ENCODE measurements at places on chromosomes 7 and 10.

DNA sequence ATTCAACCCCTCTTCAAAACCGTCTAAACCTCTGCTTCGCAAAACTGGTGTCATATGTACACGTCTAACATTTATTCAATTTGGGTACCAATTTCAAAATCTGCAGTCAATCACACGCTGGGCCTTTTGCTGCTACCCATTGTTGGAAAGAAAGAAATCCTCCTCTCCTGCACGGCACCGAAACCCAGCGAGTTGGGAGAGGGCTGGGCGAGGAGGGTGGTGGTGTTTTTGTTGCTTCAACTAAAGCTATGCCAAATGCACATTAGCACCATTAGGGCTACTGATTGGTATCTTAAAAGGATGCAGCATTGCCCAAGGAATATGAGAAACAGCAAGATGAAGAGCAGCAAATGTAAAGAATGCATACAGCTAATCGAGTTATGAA is 7.8 kb downstream of the EBF3 start:
- DNase-seq, result no peak

GRCh38 chr7:70856901-70857630 is 274.9 kb upstream of the GALNT17 start:
- peak; percentile 58 for DNase-seq

DNA sequence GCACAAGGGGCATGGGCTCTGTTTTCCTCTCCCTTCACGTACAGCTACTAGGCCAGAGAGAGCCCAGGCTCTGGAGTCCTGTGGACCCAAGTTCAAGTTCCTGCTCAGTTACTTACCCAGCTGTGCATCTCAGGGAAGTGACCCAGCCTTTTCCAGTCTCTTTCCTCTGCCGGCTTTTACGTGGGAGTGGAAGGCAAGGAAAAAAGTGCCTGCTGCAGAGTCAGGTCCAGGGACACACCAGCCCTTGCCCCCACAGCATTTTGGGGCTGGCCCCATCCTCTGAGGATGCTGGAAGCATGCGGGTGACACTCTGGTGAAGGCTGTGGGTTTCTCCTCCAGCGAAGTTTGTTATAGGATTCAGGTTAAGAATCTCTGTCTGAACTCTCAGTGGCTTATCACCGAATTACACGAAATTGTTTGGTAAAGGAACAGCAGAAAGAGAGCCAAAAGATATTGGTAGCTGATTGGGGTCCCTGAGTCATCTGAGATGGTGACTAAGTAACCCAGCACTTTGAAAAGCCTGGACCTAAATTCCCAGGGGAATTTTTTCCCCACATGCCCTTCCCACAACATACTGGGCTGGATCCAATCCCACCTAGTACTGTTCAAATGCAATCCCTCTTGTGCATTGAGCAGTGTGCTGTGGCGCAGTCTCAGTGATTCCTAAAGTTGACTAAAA is 424.3 kb downstream of the RPS24 start:
- DNase-seq, result no peak

GRCh38 chr7:30920584-30921539 is 9.2 kb downstream of the AQP1 start:
- DNase-seq, result no peak

DNA sequence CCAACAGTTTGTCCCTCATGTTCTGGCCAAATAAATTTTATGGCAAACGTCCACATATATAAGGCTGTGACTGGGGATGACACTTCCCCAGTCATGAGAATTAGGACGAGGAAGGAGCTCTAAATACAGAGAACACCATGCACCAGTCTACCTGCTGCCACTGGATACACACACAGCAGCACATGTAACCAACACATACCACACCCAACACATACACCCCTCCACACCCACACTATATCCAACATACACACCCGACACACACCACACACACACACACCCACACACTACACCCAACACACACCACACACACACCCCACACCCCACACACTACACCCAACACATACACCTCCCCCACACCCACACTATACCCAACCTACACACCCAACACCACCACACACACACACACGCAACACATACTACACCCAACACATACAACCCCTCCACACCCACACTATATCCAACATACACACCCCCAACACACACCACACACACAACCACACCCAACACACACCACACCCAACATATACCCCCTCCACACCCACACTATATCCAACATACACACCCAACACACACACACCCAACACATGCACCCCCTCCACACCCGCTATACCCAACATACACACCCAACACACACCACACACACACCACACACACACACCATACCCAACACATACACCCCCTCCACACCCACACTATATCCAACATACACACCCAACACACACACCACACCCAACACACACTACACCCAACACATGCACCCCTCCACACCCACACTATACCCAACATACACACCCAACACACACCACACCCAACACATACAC is 74.1 kb downstream of the HIPK2 start:
- no peak for DNase-seq

DNA sequence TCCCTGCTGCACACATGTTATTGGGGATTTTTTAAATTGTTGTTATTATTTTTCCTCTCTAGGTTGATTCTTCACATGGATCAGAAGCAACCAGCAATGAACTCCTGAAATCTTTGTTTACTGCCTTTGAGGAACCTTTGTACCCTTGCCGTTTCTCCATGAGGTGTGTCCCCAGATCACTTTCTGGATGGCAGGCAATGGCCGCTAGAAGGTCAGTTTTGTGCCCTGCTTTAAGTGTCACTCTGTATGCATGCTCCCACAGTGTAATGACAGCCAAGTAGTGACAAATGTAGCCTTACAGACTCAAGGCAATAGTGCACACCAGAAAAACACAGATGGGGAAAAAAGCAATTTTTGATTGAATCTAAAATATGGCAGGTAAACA is 47.7 kb upstream of the NRP1 start:
- DNase-seq, result no peak

DNA sequence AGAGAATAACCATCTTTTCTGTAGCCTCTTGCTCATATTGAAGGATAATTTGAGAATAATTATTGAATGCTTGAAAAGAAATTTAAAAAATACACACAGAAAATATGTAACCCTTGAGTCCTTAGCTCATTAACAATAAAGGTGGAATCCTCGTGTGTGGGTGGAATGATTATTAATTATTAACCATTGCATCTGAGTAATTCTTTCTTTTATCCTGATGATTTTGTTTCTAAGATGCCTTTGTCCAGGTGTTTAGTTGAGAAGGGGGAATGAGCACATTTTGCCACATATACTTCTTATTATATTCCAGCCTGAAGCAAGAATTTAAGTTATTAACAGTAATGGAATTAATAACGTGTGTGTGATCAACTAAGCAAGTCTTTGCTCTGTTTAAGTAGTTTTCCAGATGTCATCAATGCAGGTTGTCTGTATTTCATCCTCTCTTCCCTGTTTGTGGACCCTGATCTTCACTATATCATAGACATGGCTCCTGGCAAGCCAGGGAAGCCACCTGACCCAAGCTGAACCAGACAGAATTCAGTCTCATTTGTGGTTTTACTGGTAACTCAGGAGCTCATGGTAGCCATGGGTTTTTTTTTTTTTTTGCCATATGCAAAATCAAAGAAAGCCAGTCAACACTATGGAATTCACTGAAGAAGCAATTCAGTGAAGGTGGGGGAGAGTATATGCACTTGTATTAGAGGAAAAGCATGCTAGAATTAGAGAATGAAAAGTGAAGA is 144.3 kb downstream of the KIF20B start:
- DNase-seq, result no peak

- DNase-seq, result no peak
Measured at GRCh38 chr10:111246814-111247452, 170.1 kb downstream of the ADRA2A start.

GRCh38 chr7:101137651-101138212 is 10.8 kb downstream of the SERPINE1 start:
- no peak for DNase-seq

DNA sequence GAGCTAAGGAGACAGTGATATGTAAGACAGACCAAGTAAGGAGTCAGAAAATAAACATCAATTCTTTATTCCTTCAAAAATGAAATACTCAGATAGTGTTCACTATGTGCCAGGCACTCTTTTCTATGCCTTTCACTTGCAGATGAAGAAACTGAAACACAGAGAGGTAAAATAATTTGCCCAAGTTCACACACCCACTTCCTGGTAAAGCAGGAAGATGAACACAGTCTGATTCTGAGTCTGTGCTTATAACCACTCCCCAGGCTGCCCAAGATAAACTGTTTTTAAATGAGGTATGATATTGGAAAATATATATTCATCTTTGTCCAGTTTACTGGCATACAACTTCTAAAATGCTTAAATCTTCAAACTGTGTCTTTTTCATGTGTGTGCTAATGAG is 294.4 kb upstream of the NPVF start:
- DNase-seq, result no peak

DNA sequence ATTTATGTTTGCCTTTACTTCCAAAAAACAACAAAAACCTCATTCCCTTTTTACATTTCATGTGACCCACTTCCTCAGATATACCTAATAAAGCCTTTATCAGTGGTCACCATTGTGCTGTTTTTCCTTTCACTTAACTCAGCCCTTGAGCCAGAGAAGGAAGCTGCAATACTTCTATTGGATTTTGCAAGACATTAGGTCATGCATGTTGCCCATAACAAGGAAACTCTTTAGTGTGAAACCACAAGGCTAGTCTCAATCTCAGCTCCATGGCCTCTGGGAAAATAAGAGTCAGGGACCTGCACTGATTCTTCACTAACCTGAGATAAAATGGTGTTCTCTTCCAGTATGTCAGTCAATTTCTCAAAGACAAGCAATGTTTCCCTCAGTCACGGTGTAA is 27.8 kb downstream of the STEAP4 start:
- no peak for DNase-seq

- DNase-seq, result no peak
Measured at GRCh38 chr10:97426776-97427570, 982 bp downstream of the PGAM1 start.

DNA sequence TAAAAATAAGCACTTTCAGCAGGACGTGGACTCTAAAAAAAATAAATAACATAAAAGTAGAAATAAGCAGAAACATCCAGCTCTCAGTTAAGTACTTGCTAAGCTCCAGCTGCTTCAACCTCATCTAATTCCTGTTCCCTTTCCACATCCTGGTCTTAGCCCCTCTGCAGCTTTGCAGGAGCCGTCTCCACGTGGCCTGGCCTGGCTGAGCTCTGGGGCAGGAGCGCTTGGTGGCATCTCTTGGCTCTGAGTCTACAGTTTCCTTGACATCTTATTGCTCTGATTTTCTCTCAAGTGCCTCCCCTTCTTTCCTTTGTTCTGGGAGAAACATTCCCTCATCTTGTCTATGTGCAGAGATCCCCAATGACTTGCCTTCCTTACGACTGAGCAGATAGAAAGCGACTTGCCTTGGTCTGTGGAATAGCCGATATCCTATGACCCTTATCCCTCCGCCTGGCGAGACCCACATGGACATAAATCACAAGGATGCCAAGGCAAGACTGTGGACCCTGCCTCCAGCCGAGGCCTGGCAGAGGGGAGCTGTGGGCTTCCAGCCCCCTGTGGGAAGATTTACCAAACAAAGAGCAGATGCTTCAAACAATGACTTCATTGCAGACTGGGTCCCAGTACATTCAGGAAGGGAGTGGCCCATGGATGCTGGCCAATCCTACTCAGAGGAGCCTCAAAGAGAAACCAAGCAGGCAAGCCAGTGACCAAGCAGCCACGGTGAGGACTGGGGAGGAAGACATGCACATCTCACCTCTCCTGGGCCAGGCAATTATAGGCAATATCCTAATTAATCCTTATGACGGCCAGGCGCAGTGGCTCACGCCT is 61.9 kb downstream of the SPOCK2 start:
- no peak for DNase-seq

DNA sequence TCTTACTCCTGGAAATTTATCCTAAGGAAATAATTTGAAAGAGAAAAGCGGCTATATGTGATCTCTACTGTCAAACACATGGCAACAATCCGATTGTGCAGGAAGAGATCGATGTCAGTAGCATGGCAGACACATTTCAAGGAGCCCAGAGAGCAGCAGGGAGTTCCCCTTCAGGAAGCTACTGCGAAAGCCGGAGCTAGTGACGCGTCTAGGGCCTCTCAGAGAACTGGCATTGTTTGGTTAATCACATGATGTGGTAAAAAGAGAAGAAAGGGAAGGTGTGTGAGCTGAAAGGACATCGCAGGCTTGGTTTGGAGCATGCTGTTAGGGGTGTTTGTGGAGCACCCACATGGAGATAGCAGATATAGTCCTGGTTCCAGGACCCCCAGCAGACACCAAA is 74.9 kb downstream of the BEND7 start:
- no peak for DNase-seq

- DNase-seq, result no peak
Measured at GRCh38 chr10:1575481-1576244, 161.7 kb downstream of the ADARB2 start.

GRCh38 chr10:32954080-32954479 is 4.0 kb downstream of the ITGB1 start:
- DNase-seq, result no peak

- no peak for DNase-seq
Measured at GRCh38 chr10:88731296-88731695, 25.2 kb downstream of the LIPK start.

- no peak for DNase-seq
Measured at GRCh38 chr7:17391366-17391765, 92.9 kb downstream of the AHR start.

DNA sequence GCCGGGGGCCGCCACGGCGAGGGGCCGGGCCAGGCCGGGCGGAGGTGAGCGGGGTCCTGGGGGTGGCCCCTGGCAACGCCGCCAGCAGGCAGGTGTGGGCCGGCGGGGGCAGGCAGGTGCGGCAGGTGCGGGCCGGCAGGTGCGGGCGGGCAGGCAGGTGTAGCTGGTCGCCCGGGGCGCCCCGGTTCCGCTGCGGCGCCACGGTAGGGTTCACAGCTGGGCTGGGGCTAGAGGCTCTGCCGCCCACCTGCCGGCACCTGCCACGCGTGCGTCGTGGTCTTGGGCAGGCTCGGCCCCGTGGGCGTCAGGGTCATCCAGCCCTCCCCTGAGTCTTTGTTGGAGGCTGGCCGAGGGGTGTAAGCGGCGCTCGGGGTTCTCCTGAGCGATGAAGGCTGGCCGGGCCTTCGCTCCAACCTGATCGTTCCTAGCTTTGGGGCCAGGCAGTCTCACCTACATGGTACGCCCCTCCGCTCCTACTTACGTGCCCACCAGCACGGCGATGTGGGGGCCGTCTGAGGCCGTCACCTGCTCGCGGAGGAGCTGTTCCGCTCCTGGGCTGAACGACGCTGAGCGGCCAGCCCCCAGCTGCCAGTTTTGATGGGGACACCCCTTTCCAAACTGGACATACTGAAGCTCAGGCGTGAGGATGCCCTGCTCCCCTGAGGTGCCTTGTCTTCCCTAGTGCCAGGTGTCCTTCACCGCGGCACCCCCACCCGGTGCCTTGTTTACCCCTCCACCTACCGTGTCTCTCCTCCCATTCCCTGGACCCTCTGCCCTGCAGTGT is 493 bp downstream of the ZMIZ2 start:
- DNase-seq, result peak; percentile 38

- DNase-seq, result no peak
Measured at GRCh38 chr10:72728462-72728861, 36.5 kb downstream of the MCU start.

DNA sequence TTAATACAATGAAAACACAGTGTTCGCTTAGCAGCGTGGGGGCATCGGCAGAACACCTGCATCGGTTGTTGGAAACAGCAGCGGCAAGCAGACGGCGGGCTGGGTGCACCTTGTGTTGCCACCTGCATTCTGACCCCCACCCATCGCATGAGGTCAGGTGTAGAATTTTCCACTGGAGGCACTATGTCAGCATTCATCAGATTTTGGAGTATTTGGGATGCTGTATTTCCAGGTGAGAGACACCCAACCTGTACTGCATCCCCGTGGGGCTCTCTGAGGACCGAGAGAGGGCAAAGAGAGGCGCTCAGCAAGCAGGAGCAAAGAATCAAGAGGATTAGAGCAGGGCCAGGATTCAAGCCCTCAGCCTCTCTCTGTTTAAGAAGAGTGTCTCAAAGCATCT is 116.4 kb upstream of the MGMT start:
- no peak for DNase-seq

Measured in NCI-H1092 (cell line).